ENCODE measurements at places on chromosomes 11 and 22.

GRCh38 chr11:127890030-127890615, 697.2 kb downstream of the ETS1 start:
- DNase-seq = no peak

DNA sequence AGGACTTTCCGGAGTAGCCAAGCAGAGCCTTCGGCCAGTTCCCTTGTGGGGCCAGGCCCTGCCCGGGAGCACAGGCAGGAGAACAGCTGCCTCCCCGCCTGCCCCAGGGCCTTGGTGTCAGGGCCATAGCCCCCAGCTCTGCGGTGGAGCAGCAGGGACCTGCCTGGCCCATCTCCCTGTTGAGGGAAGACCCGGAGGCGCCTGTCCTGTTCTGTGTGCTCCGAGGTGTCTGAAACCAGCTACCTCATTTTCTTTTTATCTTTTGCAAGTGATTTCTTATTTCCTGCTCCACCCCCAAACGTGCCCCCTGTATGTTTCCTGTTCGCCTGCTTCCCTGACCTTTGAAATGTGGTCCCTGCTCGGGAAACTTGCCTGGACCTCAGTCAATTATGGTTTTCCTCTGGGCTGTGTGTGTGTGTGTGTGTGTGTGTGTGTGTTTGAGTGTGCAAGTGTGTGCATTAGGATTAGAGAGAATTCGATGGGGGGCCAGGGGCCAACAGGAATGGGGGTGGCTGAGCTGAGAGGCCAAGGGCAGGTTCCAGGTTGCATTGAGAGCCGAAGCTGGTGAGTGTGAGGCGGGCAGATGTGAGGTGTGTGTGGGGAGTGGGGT, 19.1 kb downstream of the LRP5 start:
- DNase-seq = no peak

DNA sequence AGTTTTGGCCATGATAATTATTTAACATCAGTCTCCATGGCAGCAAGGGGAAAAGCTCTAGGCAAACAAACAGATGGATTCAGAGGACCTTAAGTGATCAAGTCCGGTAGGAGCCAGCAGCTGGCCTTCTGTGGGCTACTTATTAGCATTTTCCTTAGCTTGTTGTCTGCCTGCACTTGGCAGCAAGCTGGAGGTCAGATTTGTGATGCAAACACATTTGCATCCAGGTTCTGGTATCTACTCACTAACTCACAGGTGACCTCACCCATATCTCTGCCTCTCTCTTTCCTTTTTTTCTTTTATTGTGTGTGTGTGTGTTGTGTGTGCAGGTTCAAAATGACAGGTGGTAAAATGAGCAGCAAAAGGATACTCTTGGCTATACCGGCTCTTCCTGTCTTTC, 32.3 kb downstream of the ARHGAP42 start:
- DNase-seq = peak; percentile 48

- no peak for DNase-seq
Observed at GRCh38 chr11:35352077-35352888, 67.1 kb downstream of the SLC1A2 start.

- DNase-seq = no peak
Observed at GRCh38 chr22:46373921-46374662, 38.6 kb downstream of the TRMU start.

GRCh38 chr11:128180441-128181087, 406.8 kb downstream of the ETS1 start:
- peak; percentile 39 for DNase-seq

GRCh38 chr11:36192425-36193289, 96.6 kb downstream of the COMMD9 start:
- DNase-seq = no peak

- no peak for DNase-seq
Observed at GRCh38 chr11:67417425-67417824, 1.9 kb downstream of the CARNS1 start.

GRCh38 chr11:112847568-112847967, 113.7 kb upstream of the NCAM1 start:
- DNase-seq = no peak

DNA sequence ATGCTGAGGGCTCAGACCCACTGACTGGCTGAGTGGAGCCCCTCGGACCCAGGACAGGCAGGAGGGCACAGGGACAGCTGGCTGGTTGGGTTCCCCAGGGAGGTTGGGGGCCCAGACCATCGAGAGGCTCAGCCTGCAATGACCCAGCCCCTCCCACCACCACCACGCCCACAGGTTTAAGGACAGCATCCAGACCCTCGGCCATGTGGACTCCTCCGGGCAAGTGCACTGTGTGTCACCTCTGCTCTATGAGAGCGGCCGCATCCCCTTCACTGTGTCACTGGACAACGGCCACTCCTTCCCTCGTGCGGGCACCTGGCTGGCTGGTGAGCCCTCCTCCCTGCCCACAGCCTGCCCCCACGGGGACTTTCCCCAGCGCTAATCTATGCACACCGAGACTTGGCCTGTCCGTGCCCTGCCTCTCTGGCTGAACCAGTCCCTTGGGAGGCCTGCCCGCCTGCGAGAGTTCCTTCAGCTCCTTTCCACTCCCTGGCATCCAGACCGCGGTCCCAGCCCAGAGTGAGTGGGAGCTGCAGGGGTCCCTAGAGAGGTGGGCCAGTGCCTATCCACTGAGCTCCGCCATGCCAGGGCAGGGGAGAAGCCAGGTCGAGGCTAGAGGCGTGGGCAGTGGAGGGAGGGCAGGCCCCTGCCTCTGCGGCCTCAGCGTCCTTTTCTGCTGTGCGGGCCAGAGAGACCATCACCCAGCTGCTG, 2.2 kb downstream of the SUSD2 start:
- no peak for DNase-seq

GRCh38 chr11:60953781-60954180, 1.8 kb upstream of the SLC15A3 start:
- DNase-seq = no peak

DNA sequence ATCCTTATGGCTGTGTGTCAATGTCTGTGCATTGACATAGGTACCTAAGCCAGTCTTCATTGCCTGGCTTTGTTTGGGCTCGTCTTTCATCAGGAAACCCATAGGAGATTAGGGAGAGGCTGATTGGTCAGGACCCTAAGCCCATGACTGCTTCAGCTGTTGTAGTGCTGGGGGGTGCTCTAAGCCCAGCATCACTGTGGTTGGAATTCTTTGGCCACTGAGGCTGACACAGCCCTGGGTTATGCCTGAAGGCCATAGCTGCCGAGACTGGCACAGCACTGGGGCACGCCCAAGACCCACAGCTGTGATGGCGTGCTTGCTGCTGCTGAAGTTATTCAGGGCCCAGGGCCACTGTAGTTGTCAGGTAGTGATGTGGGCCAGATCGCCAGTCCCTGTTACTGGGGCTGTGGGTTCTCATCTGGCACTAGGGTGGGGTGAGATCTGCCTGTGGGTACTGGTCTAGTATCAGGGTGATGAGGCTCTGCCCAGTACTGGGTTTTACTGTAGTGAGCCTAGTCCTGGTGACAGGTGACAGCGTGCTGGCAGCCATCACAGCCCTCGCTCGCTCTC, 4.9 kb downstream of the USP18 start:
- no peak for DNase-seq

- DNase-seq = no peak
Observed at GRCh38 chr11:61575886-61576861, 4.7 kb downstream of the SYT7 start.

GRCh38 chr22:27130906-27131305, 473.5 kb downstream of the MIAT start:
- no peak for DNase-seq

GRCh38 chr11:46836431-46836830, 9.6 kb downstream of the CKAP5 start:
- DNase-seq = no peak

DNA sequence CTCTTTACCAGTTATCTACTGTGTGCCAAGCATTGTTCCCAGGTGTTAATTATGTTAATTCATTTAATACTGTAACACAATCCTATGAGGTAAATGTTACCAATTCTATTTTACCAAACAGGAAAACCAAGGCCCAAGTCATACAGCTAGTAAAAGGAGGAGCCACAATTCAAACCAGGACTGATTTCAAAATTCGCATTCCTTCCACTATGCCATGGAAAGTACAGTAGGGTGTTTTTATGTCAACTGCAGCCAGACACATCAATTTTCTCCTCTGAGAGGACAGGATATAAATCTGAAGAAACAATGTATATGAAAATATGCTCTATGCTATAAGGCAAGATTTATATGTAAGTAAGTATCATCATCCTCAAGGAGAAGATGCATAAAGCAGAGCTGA, 104.3 kb downstream of the RPL27A start:
- no peak for DNase-seq

GRCh38 chr11:12232817-12233601, 122.6 kb downstream of the MICAL2 start:
- no peak for DNase-seq

GRCh38 chr11:10139656-10140055, 154.4 kb downstream of the SBF2 start:
- DNase-seq = no peak

DNA sequence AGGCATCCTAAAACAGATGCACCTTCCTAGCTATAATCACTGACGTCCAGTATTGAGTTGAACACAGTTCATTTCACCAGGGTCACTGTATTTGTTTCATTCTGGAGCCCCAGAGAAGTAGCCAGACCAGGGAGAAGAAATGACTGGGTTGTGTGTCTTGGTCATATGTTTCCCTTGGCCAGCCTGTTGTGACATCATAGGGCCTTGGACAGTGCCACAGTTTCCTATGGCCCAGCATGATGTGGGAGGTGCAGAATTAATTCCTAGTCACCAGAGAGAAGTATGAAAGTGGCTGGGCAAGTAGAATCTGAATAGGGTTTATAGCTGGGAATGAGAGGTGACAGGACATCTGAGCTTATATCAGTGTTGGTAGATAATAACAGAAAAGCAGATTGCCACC, 84.0 kb upstream of the ZBED5 start:
- no peak for DNase-seq

DNA sequence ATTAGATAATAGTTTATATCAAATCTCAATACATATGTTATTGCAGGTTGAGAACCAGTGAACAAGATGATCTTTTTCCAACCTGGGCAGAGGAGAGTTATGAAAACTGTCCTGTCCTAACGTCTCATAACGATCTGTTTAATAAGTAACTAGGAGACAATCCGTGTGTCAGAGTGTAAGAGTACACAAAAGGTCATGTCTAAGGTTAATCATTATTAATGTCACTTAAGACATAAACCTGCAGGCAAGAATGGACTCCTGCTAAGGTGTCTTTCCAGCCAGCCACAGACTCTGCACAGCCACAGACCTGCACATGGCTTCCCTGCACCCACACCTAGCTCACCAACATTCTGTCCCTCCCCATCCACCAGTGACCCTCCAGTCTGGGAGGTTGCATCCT, 10.1 kb downstream of the SLC5A4 start:
- DNase-seq = no peak

DNA sequence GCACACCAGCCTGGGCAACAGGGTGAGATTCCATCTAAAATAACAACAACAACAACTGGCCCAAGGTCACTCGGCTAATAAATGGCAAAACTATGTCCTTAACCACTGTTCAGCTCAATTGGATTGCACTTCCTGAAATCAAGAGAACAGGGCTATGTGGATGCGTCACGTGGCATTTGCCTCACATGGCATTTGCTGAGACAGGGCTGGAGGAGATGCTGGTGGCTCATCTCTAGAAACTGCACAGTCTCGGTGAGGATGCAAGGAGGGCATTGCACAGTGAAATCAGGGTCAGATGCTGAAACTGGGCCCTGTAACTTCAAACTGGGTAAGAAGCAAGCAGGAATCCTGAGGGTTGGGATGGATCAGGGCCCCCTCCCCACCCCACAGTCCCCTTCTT, 171.9 kb downstream of the BUD13 start:
- no peak for DNase-seq

GRCh38 chr11:126355926-126356897, 726 bp downstream of the ST3GAL4 start:
- DNase-seq = no peak

DNA sequence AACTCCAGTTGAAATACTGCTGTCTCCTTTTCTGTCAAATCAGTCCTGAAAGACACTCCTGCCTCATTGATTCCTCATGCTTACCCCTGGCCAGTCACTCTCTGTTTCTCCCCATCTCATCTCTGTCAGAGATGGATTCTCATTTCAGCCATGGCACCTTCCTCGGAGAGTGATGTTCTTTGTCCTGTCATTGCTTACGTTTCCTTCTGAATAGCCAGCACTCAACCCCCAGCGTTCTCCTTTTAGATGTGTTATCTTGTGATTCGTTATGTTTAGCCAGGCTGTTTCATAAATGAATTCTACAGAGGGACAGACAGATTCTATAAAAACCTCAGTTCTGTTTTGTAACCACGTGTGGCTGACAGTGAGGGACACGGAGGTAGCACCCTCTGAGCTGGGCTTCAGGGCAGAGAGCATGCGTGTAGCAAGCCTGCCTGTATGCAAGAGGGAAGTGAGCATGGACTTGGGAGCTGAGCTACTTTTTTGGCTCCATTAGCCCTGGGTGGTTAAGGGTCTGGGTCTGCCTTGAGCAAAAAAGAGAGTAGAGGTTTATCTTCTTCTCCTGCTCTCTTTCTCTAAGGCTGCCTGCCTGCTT, 354.6 kb downstream of the DDX10 start:
- no peak for DNase-seq

GRCh38 chr11:77091146-77091940, 11.3 kb upstream of the OMP start:
- peak; percentile 70 for DNase-seq

DNA sequence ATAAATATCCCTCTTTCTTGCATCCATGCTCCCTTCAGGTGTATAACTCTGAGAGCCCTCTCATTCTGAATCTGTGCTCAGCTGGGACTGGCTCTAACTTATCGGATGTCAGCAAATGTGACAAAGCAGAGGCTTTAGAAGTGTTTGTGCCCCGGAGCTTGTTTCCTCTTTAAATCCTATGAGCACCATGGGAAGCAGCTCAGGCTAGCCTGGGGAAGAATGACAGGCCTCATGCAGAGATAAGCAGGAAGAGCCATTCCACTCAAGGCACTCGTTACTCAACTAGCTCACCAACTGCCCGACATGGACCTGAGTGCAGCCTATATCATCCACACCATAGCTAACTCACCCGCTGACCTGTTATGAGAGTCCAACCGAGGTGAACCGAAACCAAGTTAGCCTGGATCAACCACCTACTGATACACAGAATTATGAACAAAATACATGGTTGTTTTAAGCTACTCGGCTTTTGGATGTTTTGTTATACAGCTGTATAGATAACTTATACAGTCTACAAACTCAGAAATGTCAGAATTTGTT, 990.7 kb downstream of the NTM start:
- no peak for DNase-seq

- DNase-seq = no peak
Observed at GRCh38 chr11:61152816-61153592, 8.2 kb downstream of the VPS37C start.

- no peak for DNase-seq
Observed at GRCh38 chr11:20770414-20770946, 101.1 kb downstream of the NELL1 start.

GRCh38 chr11:113850188-113850587, 25.2 kb downstream of the USP28 start:
- no peak for DNase-seq

GRCh38 chr22:19842393-19843106, 12.1 kb downstream of the GNB1L start:
- no peak for DNase-seq

GRCh38 chr11:105899772-105900171, 122.3 kb downstream of the MSANTD4 start:
- DNase-seq = no peak

- DNase-seq = no peak
Observed at GRCh38 chr22:49663823-49664222, 163.8 kb downstream of the BRD1 start.

GRCh38 chr11:121575250-121575962, 122.6 kb upstream of the SORL1-AS1 start:
- no peak for DNase-seq

- DNase-seq = no peak
Observed at GRCh38 chr11:90661233-90661632, 438.4 kb upstream of the CHORDC1 start.

- no peak for DNase-seq
Observed at GRCh38 chr11:121225382-121225781, 67.2 kb upstream of the SC5D start.

All from NCI-H1436 (cell line).